ENCODE measurements at places on chromosomes 11 and 22.
A peak's percentile ranks its signal among the peaks of the same experiment; 100 is the strongest.

DNA sequence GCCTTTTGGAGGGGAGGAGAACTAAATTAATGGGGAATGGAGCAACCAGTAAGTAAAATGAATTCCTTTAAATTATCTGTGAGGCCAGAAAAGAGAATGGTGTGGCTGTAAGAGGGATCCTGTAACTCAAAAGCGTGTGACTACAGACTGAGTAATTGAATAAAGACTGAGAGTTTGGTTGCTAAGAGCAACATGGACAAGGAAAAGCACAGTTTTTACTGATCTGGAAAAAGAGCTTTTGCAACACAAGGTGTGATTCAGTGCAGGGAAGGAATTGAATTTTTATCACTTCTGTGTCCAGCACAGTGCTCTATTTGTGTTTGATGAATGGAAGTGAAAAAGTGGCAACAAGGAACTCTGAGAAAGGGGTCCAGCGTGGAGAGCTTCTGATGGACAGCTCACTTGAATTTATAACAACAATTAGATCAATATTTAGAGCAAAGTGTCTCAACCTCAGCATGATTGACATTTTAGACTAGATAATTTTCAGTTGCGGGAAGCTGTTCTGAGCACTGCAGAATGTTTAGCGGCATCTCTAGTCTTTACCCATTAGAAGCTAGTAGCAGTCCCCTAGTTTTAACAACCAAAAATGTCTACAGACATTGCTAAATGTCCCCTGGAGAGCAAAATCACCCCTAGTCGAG is 202.8 kb upstream of the BDNF start:
- no peak for DNase-seq

GRCh38 chr11:69122630-69123431 is 32.9 kb upstream of the SMIM38 start:
- peak; percentile 72 for DNase-seq

GRCh38 chr22:32686354-32686753 is 115.2 kb upstream of the TIMP3 start:
- DNase-seq = no peak

- no peak for DNase-seq
Observed at GRCh38 chr22:37500745-37501609, 14.8 kb upstream of the MFNG start.

DNA sequence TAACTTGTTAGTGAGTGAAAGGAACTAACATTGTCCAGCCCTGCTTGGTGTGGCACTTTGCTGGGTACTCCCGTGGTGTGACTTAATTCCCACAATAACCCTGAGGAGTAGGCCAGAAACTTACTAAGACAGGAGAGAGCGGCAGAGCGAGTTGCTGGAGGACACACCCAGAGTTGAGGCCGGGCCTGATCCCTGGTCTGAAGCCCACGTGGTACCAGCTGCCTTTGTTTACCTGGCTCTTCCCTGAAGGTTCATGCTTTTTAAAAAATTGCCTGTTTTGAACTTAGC is 594 bp downstream of the MPST start:
- DNase-seq = no peak

- no peak for DNase-seq
Observed at GRCh38 chr11:123718063-123718462, 23.4 kb downstream of the ZNF202 start.

GRCh38 chr22:36311386-36312085 is 58.6 kb downstream of the APOL1 start:
- DNase-seq = no peak
